ENCODE measurements at places on chromosomes 4 and X.

DNA sequence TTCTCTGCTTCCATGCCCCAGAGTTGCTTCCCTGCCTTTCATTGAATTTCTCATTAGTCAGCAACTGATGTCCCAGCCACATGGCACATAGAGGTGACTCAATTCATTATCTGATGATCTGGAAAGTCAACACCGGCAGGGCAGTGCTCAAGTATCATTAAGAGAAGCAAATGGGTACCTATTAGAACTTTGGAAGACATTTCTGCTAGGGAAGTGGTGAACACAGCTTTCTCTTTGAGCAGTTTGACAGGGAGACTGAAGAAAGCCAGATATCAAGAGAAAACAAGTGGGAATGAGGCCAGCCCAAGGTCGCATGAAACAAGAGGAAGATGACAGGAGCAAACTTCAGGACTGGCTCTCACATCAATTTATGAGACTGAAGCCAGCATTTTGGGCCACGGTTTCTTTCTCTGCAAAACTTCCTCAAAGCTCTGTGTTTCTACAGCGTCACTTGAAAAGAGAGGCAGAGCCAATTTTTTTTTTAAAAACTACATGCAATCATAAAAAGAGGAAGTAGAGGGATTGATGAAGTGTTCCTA lies 108.3 kb upstream of the RPS6KA3 start:
- DNase-seq = no peak

DNA sequence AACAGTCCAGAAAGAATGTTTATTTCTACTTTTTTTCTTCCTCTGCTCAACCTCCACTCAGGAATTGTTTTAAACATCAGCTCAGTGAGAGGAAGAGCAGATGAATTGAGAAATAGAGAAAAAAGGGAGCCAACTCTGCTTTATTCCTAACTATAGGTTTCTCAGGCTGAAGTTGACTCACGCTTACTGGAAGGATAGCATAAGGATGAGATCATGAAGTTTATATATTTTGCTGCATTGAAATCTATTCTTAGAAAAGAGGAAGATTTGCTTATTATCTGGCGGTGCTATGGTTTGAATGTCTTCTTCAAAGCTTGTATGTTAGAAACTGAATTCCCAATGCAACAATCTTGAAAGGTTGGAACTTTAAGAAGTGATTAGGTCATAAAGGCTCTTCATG lies 1673.4 kb upstream of the PCDH7 start:
- DNase-seq = no peak

GRCh38 chrX:19198473-19198872 lies 76.2 kb upstream of the ADGRG2 start:
- no peak for DNase-seq

- no peak for DNase-seq
These were observed 114.2 kb downstream of the SMIM20 start for GRCh38 chr4:26028133-26028792.

DNA sequence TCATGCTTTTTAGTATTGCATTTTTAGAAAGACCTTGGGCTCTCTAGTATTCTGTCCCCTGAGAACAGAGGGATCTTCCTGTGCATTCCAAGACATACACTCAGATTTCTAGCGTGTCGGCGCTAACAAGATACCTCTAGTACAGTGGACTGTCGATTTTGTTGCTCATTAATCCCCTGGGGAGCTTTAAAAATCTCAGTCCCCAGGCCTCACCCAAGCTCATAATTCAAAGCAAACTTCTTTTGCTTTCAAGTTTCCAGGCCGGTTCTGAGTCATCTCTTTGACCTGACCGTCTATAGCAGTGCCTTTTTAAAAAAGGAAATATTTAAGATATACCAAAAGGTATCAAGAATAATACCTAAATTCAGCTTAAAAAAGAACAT lies 137.0 kb downstream of the AMMECR1 start:
- DNase-seq = no peak
